Ovary (tissue), 10 donors: ENCODE measurements at places on chromosomes 5 and 9. TPM values are rescaled to one million over a fixed set of nuclear protein-coding genes. Genes with fewer than 3 reads are reported as not detected.

- H3K27ac ChIP-seq, result no peak overlapping the region
- H3K36me3 ChIP-seq, result no peaks in the 10 kb centered on the region
- H3K27me3 ChIP-seq, result no peaks in the 10 kb centered on the region
- H3K4me1 ChIP-seq, result no peaks in the 10 kb centered on the region
Measured at GRCh38 chr9:71733176-71733575, 35.1 kb downstream of the CEMIP2 start.

The C6 gene
- 14.1 TPM for total RNA-seq

GRCh38 chr5:150559088-150559487 lies 51.2 kb downstream of the NDST1 start:
- no peaks in the 10 kb centered on the region for H3K36me3 ChIP-seq
- DNase-seq, result no peak
- no peaks in the 10 kb centered on the region for H3K4me1 ChIP-seq
- no peaks in the 10 kb centered on the region for H3K27me3 ChIP-seq

- no peaks in the 10 kb centered on the region for H3K27me3 ChIP-seq
- no peak overlapping the region for H3K4me3 ChIP-seq
- no peak overlapping the region for H3K27ac ChIP-seq
Measured at GRCh38 chr9:110069326-110070248, 138.4 kb downstream of the C9orf152 start.

The FST gene
- 2.1 TPM for total RNA-seq

DNA sequence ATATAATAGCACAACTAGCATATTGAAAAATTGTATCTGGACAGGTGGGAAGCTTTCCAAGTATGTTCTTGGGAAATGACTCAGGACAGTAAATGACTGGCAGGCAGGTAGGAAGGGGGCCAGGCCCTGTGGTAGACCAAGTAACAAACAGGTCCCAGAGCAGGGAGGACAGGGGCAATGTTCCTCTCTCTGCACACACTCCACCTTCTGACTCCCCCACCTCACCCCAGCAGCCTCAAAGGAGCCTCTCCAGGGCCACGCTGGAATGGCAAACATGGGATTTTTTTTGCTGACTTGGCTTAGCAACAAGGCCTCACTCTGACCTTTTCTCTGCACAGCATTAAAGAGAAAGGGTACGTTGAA lies 31.1 kb upstream of the IQGAP2 start:
- H3K4me1 ChIP-seq, result no peaks in the 10 kb centered on the region
- H3K36me3 ChIP-seq, result no peaks in the 10 kb centered on the region
- no peaks in the 10 kb centered on the region for H3K27me3 ChIP-seq
- no peak overlapping the region for H3K4me3 ChIP-seq

The PCDHAC1 gene
- total RNA-seq, result 0.50 TPM
